ENCODE measurements at places on chromosomes 5 and 9.

DNA sequence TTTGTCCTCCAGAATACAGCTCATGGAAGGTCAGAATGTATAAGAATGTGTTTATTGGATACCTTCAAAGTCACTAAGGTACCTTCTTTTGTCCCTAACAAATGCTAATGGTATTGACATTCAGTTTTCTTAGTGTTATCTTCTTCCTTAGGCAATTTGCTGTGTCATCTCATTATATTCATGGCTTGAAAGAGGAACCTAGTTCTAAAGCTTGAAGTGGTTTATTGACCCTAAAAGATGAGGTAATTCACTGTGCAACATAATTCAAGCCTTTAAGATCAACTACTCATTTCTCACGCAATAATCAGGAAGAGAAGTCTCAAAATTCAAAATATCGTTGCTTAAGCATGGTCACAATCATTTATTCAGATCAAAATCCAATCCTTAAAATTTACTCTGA lies 342.7 kb upstream of the RIOK2 start:
- no peaks in the 10 kb centered on the region for H3K4me1 ChIP-seq
- DNase-seq: no peak
- no peaks in the 10 kb centered on the region for H3K27me3 ChIP-seq
- H3K27ac ChIP-seq: no peak overlapping the region
- H3K36me3 ChIP-seq: no peaks in the 10 kb centered on the region

- H3K4me3 ChIP-seq: no peak overlapping the region
- no peak overlapping the region for H3K27ac ChIP-seq
- DNase-seq: no peak
These were observed 1.7 kb upstream of the ACTL7A start for GRCh38 chr9:108860354-108860753.

GRCh38 chr5:67648201-67648671 lies 451.6 kb upstream of the CD180 start:
- H3K27ac ChIP-seq: no peak overlapping the region
- H3K4me3 ChIP-seq: no peak overlapping the region
- H3K27me3 ChIP-seq: no peaks in the 10 kb centered on the region
- H3K4me1 ChIP-seq: no peaks in the 10 kb centered on the region
- no peaks in the 10 kb centered on the region for H3K36me3 ChIP-seq
- DNase-seq: no peak

DNA sequence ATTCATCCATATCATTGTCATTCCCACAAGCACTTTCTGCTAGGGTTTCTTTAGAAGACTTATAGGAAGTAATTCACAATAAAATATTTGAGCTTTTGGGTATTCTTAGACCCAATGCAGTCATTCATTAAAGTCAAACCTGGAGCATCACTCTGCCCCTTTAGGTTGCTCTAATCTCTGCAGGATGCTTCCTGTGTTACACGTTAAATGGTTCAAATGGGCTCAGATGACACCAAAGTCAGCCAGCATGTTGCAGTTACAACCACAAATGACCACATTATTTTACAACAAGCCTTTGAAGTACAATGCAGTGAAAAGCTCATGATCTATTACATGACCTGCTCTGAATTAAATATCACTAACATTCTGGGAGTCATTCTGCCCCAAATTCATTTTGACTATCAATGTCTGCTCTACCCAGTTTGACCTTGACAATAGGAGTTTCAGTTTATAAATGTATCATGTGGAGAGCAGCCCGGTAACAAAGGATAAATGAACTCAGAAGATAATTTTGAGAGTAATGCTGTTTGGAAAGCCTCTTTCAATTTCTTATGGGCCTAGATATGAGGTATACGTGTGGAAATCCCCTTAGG lies 668.6 kb upstream of the DMAC1 start:
- no peak overlapping the region for H3K27ac ChIP-seq
- H3K36me3 ChIP-seq: no peaks in the 10 kb centered on the region
- H3K4me1 ChIP-seq: no peaks in the 10 kb centered on the region
- no peak for DNase-seq
- no peak overlapping the region for H3K4me3 ChIP-seq

DNA sequence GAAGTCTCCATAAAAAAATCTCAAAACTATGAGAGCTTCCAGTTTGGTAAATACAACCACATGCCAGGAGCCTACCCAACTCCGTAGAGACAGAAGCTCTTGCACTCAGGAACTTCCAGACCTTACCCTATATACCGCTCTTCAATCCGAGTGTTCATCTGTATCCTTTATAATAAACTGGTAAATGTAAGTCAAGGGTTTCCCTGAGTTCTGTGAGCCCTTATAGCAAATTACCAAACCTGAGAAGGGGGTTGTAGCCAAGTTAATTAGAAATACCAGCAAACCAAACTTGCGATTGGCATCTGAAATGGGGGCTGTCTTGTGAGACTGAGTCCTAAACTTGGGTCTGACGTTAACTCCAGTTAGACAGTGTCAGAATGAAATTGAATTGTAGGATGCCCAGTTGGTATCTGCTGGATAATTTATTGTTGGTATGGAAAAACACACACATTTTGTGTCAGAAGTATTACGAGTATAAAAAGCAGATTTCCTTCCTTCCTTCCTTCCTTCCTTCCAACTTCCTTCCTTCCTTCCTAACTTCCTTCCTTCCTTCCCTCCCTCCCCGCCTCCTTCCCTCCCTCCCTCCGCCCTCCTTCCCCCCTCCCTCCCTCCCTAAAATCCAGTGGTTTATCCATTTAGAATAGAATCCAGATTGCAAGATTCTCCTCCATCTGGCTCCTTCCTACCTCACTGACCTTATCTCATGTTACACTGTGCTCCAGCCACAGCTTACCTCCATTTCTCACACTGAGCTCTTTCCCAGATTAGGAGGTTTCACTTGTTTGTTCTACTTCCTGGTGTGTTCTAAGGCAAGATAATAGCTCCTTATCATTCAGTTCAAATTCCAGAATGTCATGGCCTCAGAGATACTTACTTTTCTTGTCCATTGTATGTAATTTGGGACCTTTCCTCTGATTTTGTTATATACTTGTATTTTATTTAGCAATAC lies 196.7 kb downstream of the WDR70 start:
- peaks cover 5% of the 10 kb centered on the region for H3K4me1 ChIP-seq
- no peak overlapping the region for H3K27ac ChIP-seq
- H3K4me3 ChIP-seq: no peak overlapping the region
- no peaks in the 10 kb centered on the region for H3K27me3 ChIP-seq
- H3K36me3 ChIP-seq: no peaks in the 10 kb centered on the region
- no peak for DNase-seq

GRCh38 chr9:29966247-29966646 lies 2393.0 kb upstream of the C9orf72 start:
- H3K36me3 ChIP-seq: no peaks in the 10 kb centered on the region
- H3K27ac ChIP-seq: no peak overlapping the region
- no peaks in the 10 kb centered on the region for H3K4me1 ChIP-seq
- H3K4me3 ChIP-seq: no peak overlapping the region
- no peaks in the 10 kb centered on the region for H3K27me3 ChIP-seq
- DNase-seq: no peak

DNA sequence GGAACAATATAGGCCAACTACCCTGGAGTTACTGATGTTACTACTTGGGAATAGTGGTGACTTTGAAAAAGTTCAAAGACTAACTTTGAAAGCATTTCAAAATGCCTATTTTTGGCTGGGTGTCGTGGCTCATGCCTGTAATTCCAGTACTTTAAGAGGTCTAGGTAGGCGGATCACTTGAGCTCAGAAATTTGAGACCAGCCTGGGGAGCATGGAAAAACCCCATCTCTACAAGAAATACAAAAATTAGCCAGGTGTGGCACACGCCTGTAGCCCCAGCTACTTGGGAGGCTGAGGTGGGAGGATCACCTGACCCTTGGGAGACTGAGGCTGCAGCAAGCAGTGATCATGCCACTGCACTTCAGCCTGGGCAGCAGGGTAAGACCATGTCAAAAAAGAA lies 105.3 kb downstream of the ARRDC3 start:
- H3K4me3 ChIP-seq: no peak overlapping the region
- peaks cover 10% of the 10 kb centered on the region for H3K27me3 ChIP-seq
- peaks cover 30% of the 10 kb centered on the region for H3K4me1 ChIP-seq
- DNase-seq: no peak

DNA sequence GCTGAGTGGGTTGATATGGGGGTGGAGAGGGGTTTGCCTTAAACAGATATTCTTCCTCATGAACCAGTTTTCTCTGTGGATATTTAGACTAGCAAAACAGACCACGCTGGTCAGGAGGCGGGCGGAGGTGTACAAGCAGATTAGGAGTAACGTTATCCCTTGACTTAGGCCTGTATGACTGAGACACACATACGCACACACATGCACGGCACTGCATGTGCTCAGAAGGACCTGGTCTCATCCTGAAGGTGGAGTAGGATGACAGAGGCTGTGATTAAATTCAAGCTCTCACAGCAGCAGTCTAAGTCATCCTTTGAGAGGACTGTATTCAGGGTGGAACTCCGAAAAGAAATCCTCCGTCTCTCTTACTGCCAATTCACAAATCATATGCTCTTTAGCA lies 209.7 kb downstream of the DIRAS2 start:
- H3K4me1 ChIP-seq: no peaks in the 10 kb centered on the region
- peaks cover 20% of the 10 kb centered on the region for H3K27me3 ChIP-seq
- DNase-seq: no peak
- H3K36me3 ChIP-seq: no peaks in the 10 kb centered on the region
- H3K27ac ChIP-seq: no peak overlapping the region
- no peak overlapping the region for H3K4me3 ChIP-seq
